Mesenteric fat pad (tissue), 1 donor: ENCODE measurements at places on chromosomes 3 and 15. TPM values are rescaled to one million over a fixed set of nuclear protein-coding genes. Genes with fewer than 3 reads are reported as not detected.

GRCh38 chr3:132284781-132285619 is 32.2 kb upstream of the ACP3 start:
- DNase-seq, result no peak

GRCh38 chr3:184583578-184584451 is 22.2 kb downstream of the EPHB3 start:
- DNase-seq, result no peak

DNA sequence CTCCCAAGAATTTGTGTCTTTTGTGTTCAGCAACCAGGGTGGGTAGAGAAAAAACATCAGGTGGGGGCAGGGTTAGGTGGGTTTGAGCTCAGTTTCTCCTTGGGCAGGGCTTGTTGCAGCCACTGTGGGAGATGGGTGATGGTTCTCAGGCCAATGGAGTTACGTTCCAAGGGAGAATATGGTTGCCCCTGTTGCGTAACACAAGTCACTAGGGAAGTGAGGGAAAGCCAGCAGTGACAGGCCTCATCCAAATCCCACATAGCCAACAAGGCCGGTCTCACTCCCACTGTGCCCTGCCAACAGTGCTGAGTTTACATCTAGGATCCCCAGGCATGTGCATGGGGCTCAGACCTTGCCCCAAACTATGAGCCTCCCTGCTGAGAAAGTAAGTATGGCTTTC is 7.9 kb upstream of the FBXL2 start:
- no peak for DNase-seq

DNA sequence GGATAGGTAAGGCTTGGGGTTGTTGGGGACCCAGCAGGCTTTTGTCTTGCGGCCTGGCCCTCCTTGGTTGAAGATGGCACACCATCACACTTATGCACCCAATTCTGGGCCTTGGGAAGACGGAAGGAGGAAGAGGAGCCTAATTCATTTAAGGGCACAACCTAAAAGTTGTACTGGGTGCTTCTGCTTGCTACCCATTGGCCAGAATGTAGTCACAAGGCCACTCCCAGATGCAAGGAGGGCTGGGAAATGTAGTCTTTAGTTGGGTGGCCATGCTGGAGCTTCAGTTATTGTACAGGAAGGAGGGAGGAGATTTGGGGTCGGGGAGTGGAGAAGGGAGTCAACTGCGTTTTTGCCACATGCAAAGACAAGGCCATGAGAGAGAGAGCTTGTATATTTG is 109.2 kb downstream of the TMEM266 start:
- no peak for DNase-seq

DNA sequence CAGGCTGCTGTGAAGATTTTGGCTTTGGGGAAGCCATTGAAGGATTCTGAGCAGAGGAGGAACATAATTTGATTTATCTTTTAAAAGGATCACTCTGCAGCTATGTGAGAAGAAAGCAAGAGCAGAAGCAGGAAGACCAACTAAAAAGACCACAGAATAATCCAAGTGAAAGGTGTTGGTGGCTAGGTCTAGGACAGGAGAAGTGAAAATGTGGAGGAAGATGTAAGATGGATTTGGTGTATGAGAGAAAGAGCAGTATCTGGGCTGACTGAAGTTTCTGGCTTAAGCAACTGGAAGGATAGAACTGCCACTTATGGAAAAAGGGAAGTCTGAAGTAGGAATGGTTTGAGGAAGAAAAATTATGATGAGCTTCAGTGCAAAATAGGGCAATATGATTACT is 62.0 kb downstream of the SFMBT1 start:
- no peak for DNase-seq

DNA sequence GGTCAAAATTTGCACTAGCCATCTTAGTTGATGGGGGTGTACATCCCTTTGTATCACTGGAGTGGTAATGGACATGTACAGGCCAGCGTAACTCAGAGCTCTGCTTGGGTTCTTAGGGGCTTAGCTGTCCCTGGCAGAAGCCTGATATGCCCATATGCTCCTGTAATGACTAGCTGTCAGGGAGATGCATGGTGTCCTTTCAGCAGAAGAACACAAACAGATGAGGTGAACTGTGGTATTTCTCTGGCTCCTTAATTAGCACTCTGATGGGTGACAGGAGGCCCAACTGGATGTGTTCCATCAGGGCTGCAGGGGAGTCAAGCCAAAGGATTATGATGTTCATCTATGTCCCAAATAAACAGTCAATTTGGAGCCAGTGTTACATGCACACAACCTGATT is 774.5 kb downstream of the AGBL1 start:
- DNase-seq, result no peak

DNA sequence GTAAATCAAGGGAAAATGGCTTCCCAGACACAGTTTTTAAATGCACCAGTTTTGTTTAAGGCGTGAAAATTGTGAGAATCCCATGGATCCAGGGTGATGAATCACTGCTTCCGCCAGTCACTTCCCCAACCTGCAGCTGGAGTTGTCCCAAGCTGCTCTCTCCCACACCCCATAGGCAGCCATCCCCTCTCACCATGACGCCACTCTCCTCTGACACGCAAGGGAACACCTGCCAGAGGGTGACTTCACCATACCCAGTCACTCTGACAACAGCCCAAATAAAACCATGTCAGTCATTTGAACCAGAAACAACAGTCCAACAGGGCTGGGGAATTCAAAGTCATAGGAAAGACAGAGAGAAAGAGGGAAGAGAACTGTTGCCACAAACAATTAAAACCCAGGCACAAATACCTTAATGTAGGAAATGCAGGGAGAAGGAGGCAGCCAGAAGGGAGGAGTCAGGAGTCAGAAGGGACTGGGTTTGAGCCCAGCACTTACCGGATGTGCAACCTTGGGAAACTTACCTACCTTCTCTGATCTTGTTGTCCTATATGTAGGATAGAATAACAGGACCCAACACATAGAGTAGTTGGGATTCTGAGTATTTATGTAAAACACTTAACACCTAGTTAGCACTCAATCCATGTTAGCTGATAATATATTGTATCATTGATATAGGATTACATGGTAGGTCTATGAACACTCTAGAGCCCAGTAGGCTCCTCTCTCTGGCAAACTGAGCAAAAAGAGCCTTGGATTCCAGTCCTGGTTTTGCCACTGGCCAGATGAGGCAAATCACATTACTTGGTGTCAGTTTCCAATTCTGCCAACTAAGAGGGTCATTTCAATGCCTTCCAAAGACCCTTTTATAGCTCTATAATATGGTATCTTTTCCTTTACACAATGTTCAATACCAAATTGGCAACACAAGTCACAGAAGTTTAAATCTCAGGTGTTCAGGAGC is 326.3 kb upstream of the ICE2 start:
- DNase-seq, result no peak

DNA sequence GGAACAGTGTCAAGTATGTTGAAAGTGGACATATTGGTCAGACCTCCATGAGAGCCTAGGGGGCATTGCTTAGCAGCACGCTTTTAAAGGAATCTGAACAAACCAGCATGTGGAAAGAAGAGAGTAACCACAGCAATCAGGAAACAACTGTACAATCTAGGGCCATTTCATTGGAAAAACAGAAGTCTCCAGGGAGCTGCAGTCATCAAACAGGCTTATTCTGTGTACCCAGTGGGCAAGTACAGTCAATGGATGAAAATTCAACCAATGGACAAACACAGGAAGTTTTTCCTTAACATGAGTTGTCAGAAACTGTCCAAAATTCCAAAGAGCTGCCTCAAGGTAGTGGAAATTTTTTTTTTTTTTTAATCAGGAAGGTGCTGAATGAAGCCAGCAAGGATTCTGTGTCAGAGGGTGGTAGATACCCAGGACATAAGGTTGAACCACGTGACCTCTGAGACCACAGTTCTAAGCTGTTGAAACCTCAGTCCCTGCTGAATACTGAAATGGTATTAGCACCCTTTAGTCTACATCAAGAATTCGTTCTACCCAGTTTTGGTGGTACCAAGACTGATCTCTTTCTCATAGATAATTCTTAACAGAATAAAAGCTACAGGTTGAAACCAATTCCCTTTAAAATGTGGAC is 4.4 kb upstream of the DLG1 start:
- DNase-seq, result no peak

GRCh38 chr15:20356444-20356910 is 185.1 kb downstream of the GOLGA6L6 start:
- DNase-seq, result peak; percentile 93

GRCh38 chr3:194306771-194307640 is 44.1 kb downstream of the CPN2 start:
- peak; percentile 30 for DNase-seq

- no peak for DNase-seq
Observed at GRCh38 chr15:97236140-97236539, 724.4 kb upstream of the ARRDC4 start.

DNA sequence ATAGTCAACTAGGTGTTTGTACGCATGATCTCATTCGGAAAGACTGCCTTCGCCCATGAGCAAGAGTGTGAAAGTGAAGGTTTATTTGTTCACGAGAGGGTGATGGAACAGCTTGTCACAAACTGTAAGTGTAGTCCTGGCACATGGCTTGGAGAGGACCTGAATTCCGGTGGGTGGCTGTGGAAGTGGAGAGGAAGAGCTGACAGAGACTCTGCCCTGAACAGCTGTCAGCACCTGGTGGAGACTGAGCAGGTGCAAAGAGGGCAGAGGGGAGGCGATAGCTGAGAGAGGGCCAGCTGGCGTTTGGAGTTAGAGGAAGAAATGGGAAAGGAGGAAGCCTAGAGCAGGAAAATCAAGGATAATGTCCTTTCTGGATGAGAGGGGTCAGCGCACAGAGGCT is 155.7 kb downstream of the EEFSEC start:
- DNase-seq, result peak; percentile 28

DNA sequence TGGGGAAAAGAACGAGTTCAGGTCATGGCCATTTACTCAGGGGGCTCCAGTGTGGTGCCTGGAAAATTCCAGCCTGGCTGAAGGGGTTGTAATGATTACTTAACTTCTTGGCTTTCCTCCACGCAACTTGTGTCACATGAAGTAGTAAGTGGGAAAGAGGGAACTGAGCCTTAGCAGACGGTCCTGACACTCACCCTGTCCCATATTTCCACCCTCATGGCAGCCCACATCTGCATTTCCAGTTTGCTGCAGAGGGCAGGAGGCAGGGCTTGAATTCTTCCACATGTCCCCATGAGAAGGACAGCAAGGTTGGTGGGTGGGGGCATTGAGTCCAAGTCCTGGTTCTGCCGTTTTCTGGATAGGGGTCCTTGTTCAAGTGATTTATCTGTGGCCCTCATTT is 7.8 kb upstream of the CAMP start:
- DNase-seq, result no peak

- no peak for DNase-seq
Observed at GRCh38 chr3:11254876-11255275, 17.3 kb upstream of the ATG7 start.

DNA sequence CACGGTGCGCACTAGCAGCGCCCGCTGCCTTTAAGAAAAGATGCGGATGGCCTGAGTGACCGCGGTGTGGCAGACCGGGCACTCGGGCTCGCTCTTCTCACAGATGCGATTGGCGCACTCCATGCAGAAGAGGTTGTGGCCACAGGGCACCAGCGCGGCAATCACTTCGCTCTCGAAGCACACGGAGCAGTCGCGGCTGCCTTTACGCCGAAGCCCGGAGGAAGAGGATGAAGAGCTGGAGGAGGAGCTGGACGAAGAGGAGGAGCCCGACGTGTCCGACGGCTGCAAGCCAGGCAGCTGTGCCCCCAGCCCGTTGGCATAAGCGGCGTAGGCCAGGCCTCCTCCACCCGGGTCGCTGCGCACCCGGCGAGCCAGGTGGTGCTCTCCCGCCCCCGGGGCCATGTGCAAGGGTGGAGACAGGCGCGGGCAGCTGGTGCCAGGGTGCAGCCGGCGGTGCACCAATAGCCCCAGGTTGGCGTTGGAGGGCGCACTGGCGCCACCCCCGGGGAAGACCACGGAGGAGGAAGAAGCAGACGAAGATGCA is 2.6 kb downstream of the MEX3B start:
- no peak for DNase-seq

DNA sequence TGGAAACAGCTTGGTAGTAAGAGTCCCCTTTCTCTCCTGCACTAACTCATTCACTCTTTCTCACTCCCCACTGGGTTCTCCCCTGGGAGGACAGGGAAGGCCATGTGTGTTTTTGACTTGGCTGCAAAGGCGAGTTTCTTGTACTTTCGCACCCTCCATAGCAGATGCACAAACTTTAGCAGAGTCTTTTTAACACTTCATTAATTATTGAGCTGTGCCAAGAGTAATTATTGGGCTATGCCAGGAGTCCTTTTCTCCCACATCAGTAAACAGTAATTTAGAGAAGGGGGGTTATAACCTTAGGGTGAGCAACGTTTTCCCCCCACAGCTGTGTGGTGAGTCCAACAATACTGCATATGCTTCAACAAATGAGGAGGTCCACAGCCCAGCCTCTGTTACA is 224.4 kb upstream of the ATP11B start:
- no peak for DNase-seq

The RPN1 gene
- 208 TPM for total RNA-seq

The DENND4A gene
- total RNA-seq, result 30.4 TPM

The TMCO5A gene
- not detected for total RNA-seq

The CYP11A1 gene
- 1.9 TPM for total RNA-seq

The POPDC2 gene
- 1.5 TPM for total RNA-seq

The HGD gene
- 0.80 TPM for total RNA-seq

The DNASE1L3 gene
- 5.1 TPM for total RNA-seq

The TP63 gene
- total RNA-seq, result 0.35 TPM

The SLC22A14 gene
- 0.48 TPM for total RNA-seq

The LDHAL6B gene
- total RNA-seq, result not detected

The EOMES gene
- total RNA-seq, result 0.42 TPM
